Activated T-helper 1 cell treated with Interleukin-2 at 50 U/mL for 16 hours (primary cell): ENCODE measurements at places on chromosomes 3 and 15.

GRCh38 chr3:66989241-66989640 lies 8.9 kb upstream of the KBTBD8 start:
- DNase-seq: no peak

DNA sequence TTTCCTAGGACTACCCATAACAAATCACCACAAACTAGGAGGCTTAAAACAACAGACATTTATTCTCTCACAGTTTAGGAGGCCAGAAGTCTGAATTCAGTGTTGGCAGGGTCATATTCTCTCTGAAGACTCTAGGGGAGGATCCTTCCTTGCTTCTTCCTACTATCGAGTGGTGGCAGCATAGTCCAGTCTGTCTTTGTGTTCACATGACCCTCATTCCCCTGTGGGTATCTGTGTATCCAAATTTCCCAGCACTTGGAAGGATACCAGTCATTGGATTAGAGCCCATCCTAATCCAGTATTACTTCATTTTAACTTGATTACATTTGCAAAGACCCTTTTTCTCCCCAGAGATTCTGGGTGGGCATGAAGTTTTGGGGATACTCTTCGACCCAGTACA lies 63.8 kb downstream of the GMPS start:
- DNase-seq: no peak

GRCh38 chr3:60935709-60936108 lies 315.5 kb downstream of the FHIT start:
- no peak for DNase-seq

DNA sequence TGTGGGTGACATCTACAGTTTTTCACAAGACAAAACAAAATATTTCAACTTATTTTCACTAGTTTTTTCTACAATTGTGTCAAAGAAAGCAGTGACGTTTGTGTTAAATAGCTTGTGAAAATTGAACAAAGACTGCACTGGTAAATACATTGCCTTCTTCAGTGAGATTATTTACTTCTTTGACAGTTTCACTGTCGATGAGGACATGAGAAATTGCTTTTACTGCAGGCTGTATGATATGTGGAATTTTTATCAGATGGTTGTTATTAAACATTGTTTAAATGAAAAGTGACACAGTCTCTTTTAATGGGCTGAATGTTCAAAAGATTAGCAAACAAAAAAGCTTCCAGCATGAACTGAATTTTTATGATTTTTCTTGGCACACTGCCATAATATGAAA lies 773.9 kb upstream of the CADM2 start:
- DNase-seq: no peak

GRCh38 chr15:91255670-91256192 lies 155.7 kb downstream of the SV2B start:
- DNase-seq: no peak

DNA sequence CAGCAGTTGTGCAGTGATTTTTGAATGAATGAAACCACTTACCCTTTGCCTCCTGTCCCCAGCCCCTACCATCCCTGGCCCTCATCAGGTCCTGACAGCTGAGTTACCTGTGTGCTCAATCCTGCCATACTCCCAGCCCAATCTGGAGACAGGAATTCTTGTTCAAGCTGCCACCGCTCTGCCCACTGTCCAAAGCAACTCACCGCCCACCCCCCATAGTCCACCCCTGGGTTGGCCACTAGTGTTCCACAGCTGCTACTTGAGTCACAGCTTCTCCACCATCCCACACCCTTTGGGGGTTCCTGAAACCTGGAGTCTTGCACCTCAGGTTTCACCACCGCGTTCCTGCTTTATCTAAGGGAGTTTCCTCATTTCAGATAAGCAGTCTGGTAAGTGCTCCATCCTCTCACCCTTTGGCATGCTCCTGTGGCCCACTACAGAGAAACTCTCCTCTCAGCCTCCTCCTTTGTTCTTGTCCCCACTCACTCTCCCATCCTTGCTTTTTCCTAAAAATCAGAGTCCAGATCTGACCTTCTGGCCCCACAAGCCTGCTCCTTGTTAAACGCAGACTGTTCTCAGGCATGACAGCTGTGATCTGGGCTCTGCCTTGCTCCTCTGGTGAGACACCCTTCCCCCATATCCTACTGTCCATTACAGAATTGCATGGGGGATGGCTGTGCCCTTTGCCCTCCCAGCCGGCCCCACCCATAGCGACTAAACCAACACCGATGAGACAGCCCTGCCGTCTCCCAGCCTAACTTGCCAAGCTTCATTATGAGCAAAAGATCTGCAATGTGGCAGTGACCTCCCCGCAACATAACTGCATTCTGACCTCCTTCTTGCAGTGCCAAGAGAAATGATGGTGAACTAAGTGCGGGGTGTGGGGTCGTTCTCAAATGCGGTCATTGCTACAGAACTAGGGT lies 50.0 kb downstream of the CYP19A1 start:
- DNase-seq: no peak

DNA sequence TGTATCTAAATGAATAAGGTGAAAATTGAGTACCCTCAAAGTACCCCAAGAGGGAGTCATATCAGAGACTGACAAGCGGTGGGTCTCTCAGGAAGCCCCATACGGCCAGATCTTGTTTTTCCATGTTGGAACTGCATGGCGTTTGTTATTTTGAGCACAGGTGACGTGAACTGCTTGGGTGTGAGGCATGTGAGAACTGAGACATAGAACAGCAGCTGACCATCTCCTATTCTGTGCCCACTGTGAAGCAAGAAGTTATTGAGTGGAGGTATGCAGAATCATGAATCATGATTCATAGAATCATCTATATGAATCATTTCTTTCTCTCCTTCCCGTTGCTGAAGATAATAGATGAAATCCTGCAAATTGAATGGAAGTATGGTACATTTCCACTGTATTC lies 4.6 kb downstream of the VPS8 start:
- no peak for DNase-seq

DNA sequence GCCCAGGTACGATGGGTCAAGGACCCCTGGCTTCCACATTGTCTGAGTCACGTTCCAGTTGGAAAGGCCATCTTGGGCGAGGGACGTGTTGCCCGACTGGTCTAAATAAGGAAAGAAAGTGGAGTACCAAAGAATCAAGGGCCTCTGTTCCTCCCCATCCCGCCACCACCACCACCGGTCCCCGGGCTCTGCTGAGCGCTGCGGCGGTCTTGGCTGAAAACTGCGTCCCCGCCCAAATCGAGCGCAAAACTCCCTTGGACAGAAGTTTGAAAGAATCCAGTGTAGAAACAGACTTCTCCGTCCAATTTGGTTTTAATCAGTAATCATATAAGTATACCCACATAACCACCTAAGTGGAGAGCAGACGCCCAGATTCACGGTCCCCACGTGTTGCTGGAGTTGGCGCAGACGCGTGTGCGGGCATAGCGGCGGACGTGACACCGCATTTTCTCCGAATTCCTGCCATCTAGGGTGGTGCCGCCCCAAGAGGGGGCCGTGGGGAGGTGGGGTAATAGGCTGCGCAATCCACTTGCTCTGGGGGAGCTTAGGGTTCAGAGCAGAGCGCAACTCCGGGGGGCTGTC lies 243.8 kb upstream of the TOPAZ1 start:
- DNase-seq: no peak

- no peak for DNase-seq
Measured at GRCh38 chr3:106819440-106819839, 557.8 kb upstream of the CCDC54 start.

- peak; percentile 5 for DNase-seq
Measured at GRCh38 chr3:15055019-15055557, 10.0 kb downstream of the MRPS25 start.

- no peak for DNase-seq
Measured at GRCh38 chr3:30626443-30627180, 20.2 kb downstream of the TGFBR2 start.

- no peak for DNase-seq
Measured at GRCh38 chr3:141753399-141753798, 9.8 kb upstream of the GRK7 start.
